ENCODE measurements at places on chromosomes 5 and 9.
A peak's percentile ranks its signal among the peaks of the same experiment; 100 is the strongest.

DNA sequence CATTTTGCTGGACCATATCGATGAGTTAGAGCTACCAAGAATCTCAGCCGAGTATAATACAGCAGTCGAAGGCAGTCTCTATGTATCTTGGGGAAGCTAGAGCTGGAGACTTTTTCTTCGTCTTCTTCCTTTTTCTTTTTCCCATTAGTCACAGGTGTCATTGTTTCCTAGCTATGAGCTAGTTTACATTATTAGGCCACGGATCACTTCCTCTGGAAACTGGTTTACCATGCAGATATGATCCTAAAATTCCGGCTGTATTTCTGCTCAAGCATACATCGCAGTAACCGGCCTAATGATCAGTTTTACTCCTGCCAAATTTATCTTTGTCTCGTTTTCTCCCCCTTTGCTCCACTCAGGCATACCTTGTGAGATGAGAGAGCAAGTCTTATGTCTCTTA is 312.8 kb downstream of the ARHGAP26 start:
- no peak for DNase-seq

DNA sequence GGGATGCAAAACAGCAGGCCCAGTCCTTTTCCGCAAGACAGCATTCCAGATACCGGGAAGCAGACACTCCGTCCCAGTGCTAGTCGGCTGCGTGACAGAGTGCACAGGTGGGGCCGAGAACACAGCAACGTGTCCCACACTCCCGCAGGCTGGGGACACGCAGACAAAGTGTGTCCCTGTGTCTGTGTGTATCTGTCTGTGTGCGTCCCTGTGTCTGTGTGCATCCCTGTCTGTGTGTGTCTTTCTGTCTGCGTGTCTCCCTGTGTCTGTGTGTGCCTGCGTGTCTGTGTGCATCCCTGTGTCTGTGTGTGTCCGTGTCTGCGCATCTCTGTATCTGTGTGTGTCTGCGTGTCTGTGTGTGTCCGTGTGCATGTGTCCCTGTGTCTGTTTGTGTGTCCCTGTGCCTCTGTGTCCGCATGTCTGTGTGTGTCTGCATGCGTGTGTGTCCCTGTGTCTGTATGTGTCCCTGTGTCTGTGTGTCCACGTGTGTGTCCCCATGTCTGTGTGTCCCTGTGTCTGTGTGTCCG is 137.0 kb downstream of the MRPL36 start:
- no peak for DNase-seq

DNA sequence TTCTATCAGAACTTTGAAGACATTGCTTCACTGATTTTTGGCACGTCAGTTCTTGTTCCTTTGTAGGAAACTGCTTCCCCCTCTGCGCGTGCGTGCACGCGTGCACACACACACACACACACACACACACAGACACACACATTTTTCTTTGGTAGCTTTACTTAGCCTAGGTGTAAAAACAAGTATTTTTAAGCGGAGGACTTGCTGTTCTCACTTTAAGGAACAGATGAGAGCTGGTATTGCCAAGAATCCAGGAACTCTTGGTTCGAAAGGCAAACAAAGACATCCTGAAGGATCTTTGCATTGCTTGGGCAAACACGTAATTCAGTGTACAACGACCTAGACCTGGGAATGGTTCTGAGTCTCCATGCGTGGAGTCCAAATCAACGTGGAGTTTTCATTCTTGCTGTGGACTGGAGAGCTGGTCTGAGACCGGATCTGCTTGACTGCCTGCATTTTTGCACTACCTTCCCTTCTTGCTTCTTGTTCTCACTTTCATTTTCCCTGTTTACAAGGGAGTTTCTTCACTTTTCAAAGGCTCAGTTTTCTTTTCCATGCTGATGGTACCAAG is 8.2 kb downstream of the TMEM268 start:
- DNase-seq, result no peak

DNA sequence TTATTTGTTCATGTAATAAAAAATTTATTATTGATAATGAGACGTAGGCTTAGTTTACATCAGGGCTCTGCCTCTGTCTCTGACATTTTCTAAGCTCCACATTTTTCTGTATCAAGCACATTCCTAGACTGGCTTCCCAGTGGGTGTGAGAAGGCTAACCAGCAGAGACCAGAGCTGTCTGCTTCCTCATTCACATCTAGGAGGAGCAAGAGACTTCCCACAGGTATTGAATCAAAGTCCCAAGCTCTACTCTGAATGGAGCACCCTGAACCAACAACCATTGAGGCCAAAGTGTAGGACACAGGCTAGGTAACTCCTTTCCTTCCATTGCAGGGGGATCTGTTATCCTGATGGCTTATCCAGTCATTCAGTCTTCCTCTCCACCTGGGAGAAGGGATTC is 72.4 kb downstream of the PARP8 start:
- DNase-seq, result no peak

- no peak for DNase-seq
These were observed 92.3 kb upstream of the FANCC start for GRCh38 chr9:95409650-95410426.

- no peak for DNase-seq
These were observed 41.5 kb downstream of the SECISBP2 start for GRCh38 chr9:89359751-89360261.

- no peak for DNase-seq
These were observed 682.8 kb upstream of the WWC1 start for GRCh38 chr5:167608390-167609272.

GRCh38 chr5:53253421-53253871 is 143.9 kb upstream of the MOCS2 start:
- peak; percentile 0 for DNase-seq
